Mesothelial cell of epicardium (in vitro differentiated cells): ENCODE measurements at places on chromosomes 1 and 21. TPM values are rescaled to one million over a fixed set of nuclear protein-coding genes. Genes with fewer than 3 reads are reported as not detected.

Gene LCE2C
- not detected in 3 replicates for total RNA-seq

Gene NCMAP
- 0.31 to 0.51 TPM (median 0.38 TPM) in 3 replicates for total RNA-seq

Gene ATG4C
- total RNA-seq, result 11.1 to 11.4 TPM (median 11.3 TPM) in 3 replicates

Gene EPHA2
- total RNA-seq, result 71.8 to 76.3 TPM (median 75.0 TPM) in 3 replicates

Gene CA14
- 3.8 to 5.0 TPM (median 3.8 TPM) in 3 replicates for total RNA-seq

- no peak for DNase-seq
Measured at GRCh38 chr21:42659416-42660117, 6.1 kb downstream of the PDE9A start.

- DNase-seq, result no peak
Measured at GRCh38 chr1:84573481-84573966, 716 bp downstream of the CTBS start.

DNA sequence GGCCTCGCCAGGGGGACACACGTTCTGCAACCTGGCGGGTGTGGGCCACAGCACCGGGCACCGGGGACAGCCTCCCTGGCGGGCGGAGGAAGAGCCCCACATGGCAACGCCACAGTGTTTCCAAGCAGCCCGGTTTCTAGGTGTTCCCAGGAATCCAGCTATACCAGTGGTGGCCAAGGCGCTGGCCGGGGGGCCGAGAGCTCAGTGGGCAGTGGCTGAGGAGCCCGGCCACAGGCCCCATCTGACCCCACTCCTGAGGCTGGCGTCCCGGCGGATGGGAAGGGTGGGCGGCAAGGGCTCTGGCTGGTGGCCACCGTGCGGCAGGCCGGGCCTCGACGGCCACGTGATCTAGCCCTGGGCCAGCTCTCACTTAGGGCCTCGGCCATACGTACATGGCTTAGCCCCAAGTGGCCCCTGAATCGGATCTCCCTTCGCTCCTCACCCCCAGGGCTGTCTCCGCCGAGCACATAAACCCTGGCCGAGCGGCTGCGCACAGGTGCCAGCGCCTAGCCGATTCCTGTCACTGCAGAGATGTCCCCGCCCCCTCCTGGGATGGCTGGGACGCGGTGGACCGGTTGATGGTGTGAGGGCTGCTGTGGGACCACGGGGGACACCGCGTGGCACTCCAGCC, 68.7 kb downstream of the MORN1 start:
- DNase-seq, result no peak

DNA sequence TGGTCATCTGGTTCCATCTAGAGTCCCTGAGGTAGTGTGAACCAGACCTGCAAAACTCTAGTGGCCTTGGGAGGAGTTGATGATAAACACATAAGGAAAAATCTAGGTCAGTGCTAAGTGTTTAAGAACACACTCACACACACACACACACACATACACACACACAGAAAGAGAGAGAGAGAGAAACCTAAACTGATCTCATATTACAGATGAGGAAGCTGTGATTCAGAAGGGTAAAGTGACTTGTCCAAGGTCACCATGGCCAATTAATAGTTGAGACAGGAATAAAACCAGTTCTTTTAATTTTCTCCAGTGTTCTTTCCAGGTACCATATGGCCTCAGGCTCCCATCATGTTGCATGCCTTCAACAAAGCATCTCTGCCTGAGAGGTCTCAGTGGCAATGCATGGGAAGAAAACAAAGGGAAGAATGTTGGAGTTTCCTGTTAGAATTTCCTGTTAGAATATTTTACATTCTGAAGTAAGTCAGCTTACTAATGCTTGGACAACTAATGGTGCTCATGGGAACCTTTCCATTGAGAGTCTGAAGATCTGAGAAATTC, 77.3 kb upstream of the TSPAN2 start:
- DNase-seq, result no peak

DNA sequence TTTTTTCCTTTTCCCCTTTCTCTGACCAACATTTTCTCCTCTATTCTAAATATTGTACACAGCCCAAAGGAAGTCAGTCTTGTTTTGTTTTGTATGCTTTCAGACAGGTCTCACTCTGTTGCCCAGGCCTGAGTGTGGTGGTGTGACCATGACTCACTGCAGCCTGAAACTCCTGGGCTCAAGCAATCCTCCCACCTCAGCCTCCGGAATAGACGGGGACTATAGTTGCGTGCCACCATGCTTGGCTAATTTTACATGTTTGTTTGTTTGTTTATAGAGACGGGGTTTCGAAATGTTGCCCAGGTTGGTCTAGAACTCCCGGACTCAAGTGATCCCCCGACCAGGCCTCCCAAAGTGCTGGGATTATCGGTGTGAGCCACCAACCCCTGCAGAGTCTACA, 72.8 kb downstream of the NRIP1 start:
- no peak for DNase-seq

DNA sequence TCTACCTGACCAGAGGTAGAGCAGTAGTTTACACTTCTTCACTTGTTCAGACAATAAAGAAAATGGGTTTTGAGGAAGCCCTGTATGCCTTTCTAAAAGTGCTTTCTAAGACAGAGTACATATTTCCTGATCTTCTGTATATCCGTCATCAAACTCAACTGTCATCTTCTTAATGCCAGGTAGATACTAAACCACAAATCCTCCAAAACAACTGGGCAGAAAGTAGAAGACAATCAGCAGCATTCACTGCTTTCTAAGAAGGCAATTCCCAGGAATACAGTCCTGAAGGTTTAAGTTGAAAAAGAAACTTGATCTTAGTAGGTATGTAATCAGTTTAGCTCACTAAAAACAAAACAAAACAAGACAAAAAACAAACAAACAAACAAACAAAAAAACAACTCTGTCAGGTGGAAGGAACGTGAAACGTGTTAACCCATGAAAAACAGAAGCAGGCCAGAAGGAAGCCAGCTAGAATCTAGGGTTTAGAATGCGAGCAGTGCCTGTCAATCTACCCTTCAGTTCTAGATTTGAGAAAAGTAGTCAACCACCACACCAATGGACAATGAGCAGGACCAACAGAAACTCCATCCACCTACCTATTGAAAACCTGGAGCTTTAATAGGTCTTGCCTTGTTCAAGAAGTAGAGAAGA, 59.2 kb downstream of the LEPR start:
- no peak for DNase-seq

DNA sequence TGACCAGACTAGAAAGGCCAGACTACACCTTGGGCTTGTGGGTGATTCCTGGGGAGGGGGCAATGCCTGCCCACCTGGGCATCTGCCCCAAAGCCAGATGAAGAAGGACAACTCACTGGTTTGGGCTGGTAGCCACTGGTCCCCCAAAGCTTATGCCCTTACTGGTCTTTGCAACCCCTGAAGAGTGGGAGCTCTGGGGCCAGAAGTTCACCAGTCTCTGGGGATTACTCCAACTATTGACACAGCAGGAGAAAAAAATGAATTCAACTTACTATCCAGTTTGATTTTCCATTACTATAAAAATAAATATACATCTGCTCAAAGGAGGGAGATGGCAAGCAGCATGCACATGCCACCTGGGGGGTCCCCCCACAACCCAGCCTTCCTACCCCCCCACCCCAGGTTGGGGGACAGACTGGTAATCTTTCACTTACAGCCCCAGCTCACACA, 2.6 kb downstream of the AHDC1 start:
- DNase-seq, result no peak

- no peak for DNase-seq
Measured at GRCh38 chr1:30777060-30777903, 19.7 kb upstream of the LAPTM5 start.
